ENCODE measurements at places on chromosomes 6 and 20. TPM values are rescaled to one million over a fixed set of nuclear protein-coding genes. Genes with fewer than 3 reads are reported as not detected.

- H3K4me3 ChIP-seq = peak overlapping the region; percentile 68
- no peaks in the 10 kb centered on the region for H3K27me3 ChIP-seq
- H3K27ac ChIP-seq = peak overlapping the region; percentile 75
- H3K36me3 ChIP-seq = peaks cover 16% of the 10 kb centered on the region
- peaks cover 63% of the 10 kb centered on the region for H3K4me1 ChIP-seq
- no peak for DNase-seq
Observed at GRCh38 chr6:33317419-33317668, 200 bp downstream of the ZBTB22 start.

- no peaks in the 10 kb centered on the region for H3K27me3 ChIP-seq
- no peak overlapping the region for H3K27ac ChIP-seq
- H3K4me1 ChIP-seq = no peaks in the 10 kb centered on the region
- DNase-seq = no peak
- no peaks in the 10 kb centered on the region for H3K36me3 ChIP-seq
- H3K4me3 ChIP-seq = no peak overlapping the region
Observed at GRCh38 chr20:46229478-46230105, 78.7 kb downstream of the CDH22 start.

C6orf163 gene
- total RNA-seq = 0.79 TPM

DNA sequence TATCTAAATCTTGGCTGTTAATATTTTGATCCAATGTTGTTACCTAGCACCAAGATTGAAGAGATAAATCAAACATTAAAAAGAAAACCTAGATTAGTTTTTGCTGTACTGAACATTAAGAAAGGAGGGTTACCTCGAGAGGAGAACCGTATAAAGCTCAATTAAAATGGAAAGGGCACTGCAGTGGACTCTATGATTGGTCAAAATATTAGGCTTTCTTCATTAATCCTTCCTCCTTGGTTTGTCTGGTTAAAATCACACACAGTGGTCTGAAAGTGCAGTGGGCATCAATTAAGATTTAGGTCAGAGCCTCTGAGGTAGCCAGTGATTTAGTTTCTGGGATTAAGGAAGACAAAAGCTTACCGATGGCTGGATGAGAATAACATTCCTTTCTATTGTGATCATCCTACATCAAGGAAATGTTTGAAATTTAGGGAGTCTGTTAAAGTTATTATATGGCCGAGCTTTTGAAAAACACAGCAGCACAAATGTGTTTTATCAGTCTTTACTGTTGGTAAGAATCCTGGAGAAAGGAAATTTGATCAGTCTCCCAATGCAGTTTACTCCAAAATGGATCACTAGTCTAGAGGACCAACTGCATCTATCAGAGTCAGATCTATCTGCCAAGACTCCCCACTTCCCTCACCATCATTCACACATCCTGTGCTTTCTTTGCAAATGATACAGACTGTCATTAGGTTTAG, 134.6 kb upstream of the NEDD9 start:
- peak overlapping the region; percentile 77 for H3K27ac ChIP-seq
- no peak overlapping the region for H3K4me3 ChIP-seq
- H3K27me3 ChIP-seq = no peaks in the 10 kb centered on the region
- no peaks in the 10 kb centered on the region for H3K36me3 ChIP-seq
- no peak for DNase-seq
- H3K4me1 ChIP-seq = peaks cover 28% of the 10 kb centered on the region

ANKRD66 gene
- total RNA-seq = not detected

SPATS1 gene
- total RNA-seq = not detected

DNA sequence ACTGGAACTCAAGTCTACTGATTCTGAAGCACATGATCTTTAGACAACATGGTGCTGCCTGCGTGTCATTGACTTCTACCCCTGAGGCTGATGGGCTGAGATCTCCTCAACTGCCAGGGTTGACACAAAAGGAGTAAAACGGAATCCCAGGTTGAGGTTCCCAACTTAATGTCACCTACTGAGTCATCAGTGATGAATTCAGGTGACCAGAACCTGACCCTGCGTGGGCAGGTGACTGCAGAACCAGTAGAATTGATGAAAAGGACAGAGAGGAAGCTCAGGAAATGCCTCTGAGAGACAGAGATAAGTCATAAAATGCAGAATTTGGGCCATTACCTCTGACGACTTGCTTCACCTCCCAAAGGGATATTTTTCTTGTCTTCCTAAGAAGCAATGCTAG, 7.7 kb upstream of the KIZ start:
- H3K27ac ChIP-seq = no peak overlapping the region
- no peaks in the 10 kb centered on the region for H3K4me1 ChIP-seq
- no peaks in the 10 kb centered on the region for H3K36me3 ChIP-seq
- H3K4me3 ChIP-seq = no peak overlapping the region
- DNase-seq = no peak

DNA sequence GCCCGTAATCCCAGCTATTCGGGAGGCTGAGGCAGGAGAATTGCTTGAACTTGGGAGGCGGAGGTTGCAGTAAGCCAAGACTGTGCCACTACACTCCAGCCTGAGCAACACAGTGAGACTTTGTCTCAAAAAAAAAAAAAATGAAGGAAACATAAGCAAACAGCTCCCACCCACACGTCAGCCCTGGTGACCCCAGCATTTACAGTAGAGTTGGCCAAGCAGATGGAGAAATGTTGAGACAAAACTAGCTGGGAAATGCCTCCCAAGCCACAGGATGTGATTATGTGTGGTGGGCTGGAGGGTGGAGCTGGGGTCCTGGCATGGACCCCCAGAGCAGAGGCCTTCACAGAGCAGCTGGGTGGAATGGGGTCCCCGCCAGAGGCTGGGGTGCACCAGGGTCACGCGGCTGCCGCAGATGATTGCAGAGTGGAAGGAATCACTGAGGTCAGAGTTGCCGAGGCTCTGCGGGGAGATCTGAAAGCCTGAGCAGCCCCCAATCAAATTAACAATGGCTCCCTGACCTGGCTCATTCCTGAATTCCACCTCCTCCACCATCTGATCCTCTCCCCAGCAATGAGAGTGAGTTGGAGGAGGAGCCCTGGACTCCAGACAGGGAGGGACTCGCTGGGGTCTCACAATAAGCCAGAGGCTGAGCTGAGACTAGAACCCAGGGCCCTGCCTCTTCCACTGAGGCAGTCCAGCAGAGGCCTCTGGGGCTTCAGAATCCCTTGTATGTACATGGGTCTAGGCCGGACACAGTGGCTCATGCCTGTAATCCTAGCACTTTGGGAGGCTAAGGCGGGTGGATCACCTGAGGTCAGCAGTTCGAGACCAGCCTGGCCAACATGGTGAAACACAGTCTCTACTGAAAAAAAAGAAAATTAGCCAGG, 34.7 kb upstream of the TGM2 start:
- no peak overlapping the region for H3K27ac ChIP-seq
- H3K27me3 ChIP-seq = no peaks in the 10 kb centered on the region
- H3K4me1 ChIP-seq = peaks cover 3% of the 10 kb centered on the region
- H3K36me3 ChIP-seq = no peaks in the 10 kb centered on the region
- H3K4me3 ChIP-seq = no peak overlapping the region

DNA sequence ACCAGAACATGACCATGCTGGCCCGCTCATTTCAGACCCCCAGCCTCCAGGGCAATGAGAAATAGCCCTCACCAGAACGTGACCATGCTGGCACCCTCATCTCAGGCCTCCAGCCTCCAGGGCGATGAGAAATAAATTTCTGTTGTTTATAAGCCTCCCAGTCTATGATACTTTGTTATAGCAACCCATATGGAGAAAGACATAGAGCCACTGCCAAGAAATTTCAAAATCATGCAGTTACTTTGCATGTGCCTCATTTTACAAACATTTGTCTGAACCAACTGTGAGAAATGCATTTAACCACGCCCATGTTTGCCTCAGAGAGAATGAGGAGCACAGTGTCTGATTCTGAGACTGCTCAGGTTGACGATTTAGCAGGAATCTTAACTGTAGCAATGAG, 15.5 kb downstream of the CYP39A1 start:
- H3K4me3 ChIP-seq = no peak overlapping the region
- DNase-seq = no peak
- H3K4me1 ChIP-seq = no peaks in the 10 kb centered on the region
- peaks cover 4% of the 10 kb centered on the region for H3K36me3 ChIP-seq
- H3K27ac ChIP-seq = no peak overlapping the region

DNA sequence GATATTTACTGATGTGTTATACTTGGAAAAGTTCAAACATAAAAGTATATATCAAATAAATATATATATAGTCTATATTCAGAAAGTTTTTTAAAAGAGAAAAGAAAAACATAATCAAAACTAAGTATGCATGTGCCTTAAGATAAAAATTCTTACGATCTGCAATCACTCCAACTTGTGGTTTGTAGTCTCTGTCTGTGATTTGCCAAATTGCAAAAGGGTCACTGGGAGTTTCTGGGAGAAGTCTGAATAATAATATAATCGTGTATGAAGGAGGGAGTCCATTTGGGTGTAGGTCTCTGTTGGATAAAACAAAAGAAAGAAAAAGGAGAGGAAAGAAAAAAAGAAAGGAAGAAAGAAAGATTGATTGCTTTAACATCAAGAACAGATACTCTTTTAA, 92.4 kb downstream of the COL12A1 start:
- no peak for DNase-seq
- H3K36me3 ChIP-seq = no peaks in the 10 kb centered on the region
- H3K27ac ChIP-seq = no peak overlapping the region

CST5 gene
- not detected for total RNA-seq

- H3K4me1 ChIP-seq = peaks cover 2% of the 10 kb centered on the region
- H3K27ac ChIP-seq = no peak overlapping the region
- H3K4me3 ChIP-seq = no peak overlapping the region
- H3K27me3 ChIP-seq = no peaks in the 10 kb centered on the region
- H3K36me3 ChIP-seq = no peaks in the 10 kb centered on the region
Observed at GRCh38 chr6:56756791-56757587, 114.3 kb upstream of the DST start.

DNA sequence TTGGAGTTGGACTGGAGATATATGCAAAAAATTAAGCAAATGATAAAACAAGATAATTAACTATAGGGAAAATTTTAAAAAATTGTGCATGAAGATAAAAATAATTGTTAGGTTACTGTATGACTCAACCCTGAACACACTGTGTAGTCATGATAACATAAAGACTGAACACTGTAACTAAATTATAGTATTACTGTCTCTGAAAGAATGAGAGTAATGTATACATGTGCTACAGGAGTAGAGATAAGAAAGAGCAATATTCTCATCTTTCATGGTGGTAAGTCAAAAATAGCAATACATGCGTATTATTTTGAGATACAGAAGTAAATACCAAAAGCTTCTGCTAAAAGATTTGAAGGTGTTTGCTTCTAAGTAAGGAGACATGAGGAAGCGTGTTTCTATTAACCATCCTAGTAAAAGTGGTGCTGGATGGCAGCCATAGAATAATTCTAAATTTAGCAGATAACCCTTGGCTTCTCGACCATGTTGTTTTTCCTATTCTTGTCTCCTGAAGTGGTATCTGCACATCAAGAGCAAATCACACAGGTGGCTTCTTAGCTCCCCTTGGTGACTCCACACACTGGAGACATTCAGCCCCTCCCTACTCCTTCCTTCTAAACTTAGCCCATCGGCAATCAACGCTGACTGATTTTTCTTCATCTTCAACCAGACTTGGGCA, 390.6 kb upstream of the PLCB4 start:
- H3K36me3 ChIP-seq = no peaks in the 10 kb centered on the region
- no peak overlapping the region for H3K27ac ChIP-seq
- H3K4me3 ChIP-seq = no peak overlapping the region
- H3K27me3 ChIP-seq = no peaks in the 10 kb centered on the region

DNA sequence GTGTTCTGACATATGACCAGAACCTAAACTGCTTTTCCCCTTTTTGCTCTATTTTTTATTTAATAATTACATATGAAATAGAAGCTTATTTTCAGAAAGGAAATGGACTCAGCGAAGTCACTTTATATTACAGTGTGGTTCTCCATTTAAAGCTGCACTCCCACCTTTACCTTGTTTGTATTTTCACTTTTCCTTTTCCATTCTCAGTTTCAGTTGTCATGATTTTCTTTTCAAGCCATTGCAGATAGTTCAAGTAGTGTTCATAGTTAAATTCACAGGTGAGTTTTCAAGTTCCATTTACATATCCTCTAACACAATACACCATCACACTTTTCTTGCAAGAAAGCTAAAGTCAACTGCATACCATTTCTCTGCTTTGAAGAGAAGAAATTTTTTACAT, 400.2 kb downstream of the HACE1 start:
- no peaks in the 10 kb centered on the region for H3K36me3 ChIP-seq
- no peaks in the 10 kb centered on the region for H3K4me1 ChIP-seq
- no peak for DNase-seq

CCN6 gene
- not detected for total RNA-seq

GRCh38 chr6:140766999-140767398, 1365.7 kb upstream of the GJE1 start:
- DNase-seq = no peak
- H3K27ac ChIP-seq = no peak overlapping the region

DNA sequence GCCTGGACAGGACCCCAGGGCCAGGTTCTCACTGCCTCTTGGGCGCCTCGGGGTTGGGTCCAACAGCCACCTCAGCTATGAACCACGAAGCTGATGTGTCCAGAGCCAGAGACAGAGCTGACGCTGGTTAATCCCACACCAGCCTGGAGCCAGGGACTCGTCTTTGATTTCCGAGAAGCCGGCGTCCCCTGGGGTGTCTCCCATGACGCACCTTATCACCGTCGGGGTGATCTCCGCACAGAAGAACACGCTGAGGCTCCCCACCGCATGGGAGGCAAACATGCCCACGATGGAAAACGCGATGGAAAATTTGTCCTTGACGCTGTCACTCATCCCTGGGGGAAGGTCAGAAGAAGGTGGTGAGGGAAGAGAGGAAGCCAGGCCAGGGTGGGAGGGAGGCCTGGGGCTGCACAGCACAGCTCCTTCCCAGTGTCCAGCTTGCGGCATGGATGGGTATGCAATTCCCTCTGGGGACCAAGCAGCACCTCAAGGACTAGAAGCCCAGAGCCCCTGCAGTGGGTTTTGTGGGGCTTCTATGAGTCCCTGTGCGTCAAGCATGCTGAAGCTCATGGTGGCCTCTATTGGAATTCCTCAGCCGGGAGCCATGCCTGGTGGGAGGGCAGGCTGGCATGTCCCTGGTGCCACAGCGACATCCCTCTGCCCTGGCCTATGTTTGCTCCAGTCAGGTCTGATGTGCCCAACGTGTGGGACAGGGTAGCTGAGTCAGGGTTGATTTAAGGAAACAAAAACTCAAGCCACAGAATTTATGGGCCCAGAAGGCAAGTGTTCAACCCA, 25.1 kb downstream of the PSMG4 start:
- peaks cover 18% of the 10 kb centered on the region for H3K36me3 ChIP-seq
- no peaks in the 10 kb centered on the region for H3K4me1 ChIP-seq
- DNase-seq = no peak
- H3K4me3 ChIP-seq = no peak overlapping the region

DNA sequence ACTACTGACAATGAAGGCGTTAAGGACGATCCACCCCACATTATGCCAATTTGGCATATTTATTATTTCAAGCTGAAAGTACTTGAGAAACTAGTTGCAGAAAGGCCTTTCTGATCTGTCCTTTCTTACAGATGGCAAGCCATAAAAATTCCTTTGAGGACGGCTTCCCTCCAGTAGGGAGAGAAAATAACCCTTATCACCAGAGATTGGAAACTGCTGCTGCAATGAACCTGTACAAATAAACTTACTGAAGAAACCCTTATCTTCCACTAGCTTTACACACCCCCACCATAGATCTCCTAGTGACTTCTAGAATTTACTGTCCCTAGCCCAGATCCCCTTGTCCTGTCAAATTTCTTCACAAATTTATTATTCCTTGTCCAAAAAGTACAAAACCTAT, 105.2 kb downstream of the MAP7 start:
- H3K36me3 ChIP-seq = no peaks in the 10 kb centered on the region
- H3K4me1 ChIP-seq = peaks cover 2% of the 10 kb centered on the region
- no peaks in the 10 kb centered on the region for H3K27me3 ChIP-seq
- H3K4me3 ChIP-seq = no peak overlapping the region
- no peak for DNase-seq

GRCh38 chr6:20631549-20631924, 97.3 kb downstream of the CDKAL1 start:
- H3K36me3 ChIP-seq = no peaks in the 10 kb centered on the region
- peaks cover 3% of the 10 kb centered on the region for H3K4me1 ChIP-seq
- no peaks in the 10 kb centered on the region for H3K27me3 ChIP-seq
- no peak overlapping the region for H3K27ac ChIP-seq
- DNase-seq = no peak
